H1 (cell line): ENCODE measurements at places on chromosomes 1 and 21. TPM values are rescaled to one million over a fixed set of nuclear protein-coding genes. Genes with fewer than 3 reads are reported as not detected.

The TLR5 gene
- 0.20 and 0.74 TPM in 2 replicates for polyA plus RNA-seq

The NPHS2 gene
- polyA plus RNA-seq: not detected in 2 replicates

The OR2G6 gene
- polyA plus RNA-seq: not detected in 2 replicates

GRCh38 chr1:201347498-201348210 lies 29.8 kb downstream of the TNNT2 start:
- no peak for DNase-seq

- DNase-seq: no peak
Measured at GRCh38 chr1:17204546-17205440, at the start of gene PADI1. PADI1 (plus strand) TSS chr1:17205128; CDS start chr1:17205218, 90 bp downstream.

DNA sequence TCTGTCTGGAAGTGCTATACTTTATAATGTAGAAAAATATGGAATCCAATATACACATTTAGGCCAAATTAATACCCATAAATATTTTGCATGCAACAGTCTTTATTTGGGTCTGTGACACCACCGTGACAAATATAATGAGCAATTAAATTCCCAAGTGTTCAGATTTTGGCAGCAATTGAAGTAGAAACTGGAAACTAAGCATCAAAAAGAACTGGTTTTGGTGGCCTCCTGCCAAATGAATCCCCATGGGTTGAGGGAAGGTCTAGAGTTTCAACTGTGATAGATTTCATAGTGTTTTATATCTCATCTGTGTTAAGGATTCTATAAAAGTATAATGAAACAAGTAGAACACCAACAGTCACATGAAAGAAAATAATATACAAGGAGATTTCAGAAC lies 88.4 kb downstream of the DPYD start:
- DNase-seq: no peak
